NCI-H82 (cell line): ENCODE measurements at places on chromosomes 1 and 21.
A peak's percentile ranks its signal among the peaks of the same experiment; 100 is the strongest.

- DNase-seq, result no peak
These were observed 479.4 kb downstream of the KCNT2 start for GRCh38 chr1:196128835-196129234.

DNA sequence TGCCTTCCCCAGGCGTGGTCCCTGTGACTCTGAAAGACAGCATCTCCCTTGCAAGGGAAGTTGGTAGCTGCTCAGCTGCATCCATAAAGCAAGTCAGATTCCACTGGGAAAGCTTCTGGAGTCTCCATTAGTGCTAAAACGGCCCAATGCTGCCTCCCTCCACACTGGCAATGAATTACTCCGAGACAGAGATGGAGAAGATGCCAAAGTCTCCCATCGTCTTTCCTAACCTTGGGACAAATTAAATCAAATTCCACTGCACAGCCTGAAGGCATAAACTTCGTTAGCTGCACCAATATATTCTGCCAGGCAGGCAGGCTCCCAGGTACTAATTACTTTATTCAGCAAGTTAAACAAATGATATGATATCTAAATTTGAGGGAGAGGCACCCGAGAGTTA lies 106.3 kb upstream of the GJB5 start:
- DNase-seq, result no peak

GRCh38 chr1:222331765-222332164 lies 216.1 kb downstream of the HHIPL2 start:
- DNase-seq, result no peak

DNA sequence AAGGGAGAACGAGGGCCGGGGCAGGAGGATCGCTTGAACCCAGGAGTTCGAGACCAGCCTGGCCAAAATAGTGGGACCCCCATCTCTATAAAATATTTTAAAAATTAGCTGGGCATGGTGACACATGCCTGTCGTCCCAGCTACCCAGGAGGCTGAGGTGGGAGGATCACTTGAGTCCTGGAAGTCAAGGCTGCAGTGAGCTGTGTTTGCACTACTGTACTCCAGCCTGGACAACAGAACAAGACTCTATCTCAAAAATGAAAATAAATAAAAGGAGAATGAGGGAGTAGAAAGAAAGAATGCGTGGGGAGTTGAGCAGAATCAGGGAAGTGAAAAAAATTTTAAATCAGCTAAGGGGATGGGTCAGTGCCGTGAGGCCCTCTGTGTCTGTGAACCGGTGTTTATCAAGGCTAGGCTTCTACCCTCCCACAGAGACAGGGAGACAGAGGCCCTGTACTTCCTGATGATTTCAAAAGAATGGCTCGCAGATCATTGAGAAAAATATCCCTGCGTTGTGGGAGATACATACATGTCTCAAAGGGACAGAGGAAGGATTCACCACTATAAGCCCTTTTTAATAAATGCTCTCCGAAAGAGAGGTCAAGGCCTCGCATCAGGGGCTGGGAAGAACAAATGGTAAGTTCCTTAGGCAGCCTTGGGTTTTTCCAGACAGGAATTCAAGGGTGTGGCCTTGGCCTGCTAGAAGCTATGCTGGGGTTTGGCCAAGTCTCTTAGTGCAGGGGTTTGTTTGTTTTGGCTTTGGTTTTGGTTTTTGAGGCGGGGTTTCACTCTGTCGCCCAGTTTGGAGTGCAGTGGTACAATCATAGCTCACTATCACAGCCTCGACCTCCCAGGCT lies 20.7 kb downstream of the IL10RB start:
- no peak for DNase-seq

DNA sequence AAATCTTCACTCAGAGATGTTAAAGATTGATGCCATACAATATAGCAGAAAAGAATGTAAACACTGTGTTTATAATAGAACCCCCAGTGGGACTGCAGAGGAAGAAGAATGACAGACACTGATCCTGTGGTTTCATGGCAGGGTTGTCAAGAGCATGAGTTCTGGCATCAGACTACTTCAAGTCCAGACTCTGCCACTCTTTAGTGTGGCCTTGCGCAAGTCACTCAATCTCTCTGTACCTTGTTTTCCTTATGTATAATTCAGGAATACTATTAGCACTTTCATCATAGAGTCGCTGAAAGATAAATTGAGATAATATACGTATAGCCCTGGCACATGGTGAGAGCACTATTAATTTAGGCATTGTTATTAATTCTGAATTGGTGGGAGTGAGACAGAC lies 38.5 kb upstream of the BCL9 start:
- no peak for DNase-seq

GRCh38 chr1:113809670-113810602 lies 2.3 kb downstream of the RSBN1 start:
- DNase-seq, result no peak

DNA sequence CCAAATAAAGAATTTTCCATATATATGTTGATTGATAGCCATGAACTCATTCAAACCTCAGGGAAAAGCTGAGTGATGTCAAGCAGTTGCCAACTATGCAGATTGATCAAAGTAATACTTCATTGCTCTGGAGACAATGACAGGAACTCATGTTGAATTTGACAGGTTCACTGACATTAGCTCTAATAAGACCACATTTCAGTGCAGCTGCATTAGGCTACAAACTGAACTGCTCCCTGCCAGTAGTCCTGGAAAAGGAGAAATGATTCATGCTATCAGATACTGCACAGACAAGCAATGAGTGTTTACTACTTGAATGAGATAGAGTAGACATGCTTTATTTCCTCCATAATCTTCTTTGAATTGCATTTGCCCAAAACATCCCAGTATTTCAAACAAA lies 948.4 kb downstream of the MRPL39 start:
- no peak for DNase-seq

GRCh38 chr1:44546403-44547053 lies 127.8 kb downstream of the TMEM53 start:
- peak; percentile 22 for DNase-seq

DNA sequence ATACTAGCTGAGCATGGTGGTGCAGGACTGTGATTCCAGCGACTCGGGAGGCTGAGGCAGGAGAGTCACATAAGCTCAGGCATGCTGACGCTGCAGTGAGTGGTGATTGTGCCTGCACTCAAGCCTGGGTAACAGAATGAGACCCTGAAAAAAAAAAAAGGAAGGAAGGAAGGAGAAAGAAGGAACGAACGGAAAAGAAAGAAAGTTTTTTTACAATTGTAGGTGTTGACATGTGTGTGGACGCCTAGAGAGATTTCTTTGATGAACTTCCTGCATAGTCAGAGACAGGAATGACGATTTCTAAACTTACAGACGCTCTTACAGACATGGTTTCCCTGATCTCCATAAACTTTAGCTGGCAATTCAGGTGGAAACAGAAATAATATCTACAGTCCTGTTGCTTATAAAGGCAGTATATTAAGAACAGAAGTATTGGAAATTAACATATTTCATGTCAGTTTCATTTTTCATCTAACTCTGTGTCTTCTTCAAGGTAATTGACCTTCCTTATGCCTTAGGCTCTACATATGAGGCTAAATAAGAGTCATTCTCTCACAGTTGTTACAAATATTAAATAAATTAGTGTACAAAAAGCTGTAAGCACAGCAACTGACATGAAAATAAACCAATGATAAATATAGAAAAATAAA lies 4.1 kb downstream of the SAMSN1 start:
- no peak for DNase-seq

- DNase-seq, result no peak
These were observed 35.1 kb upstream of the ADORA3 start for GRCh38 chr1:111538343-111539025.

- DNase-seq, result peak; percentile 66
These were observed 84.1 kb upstream of the SELENON start for GRCh38 chr1:25715888-25716287.

- no peak for DNase-seq
These were observed 5.8 kb downstream of the CSRP1 start for GRCh38 chr1:201501144-201501543.

GRCh38 chr1:182061594-182061993 lies at the start of gene ZNF648:
Gene ZNF648 (minus strand): TSS chr1:182061712. CDS start chr1:182058010, 3,702 bp downstream.
- DNase-seq, result peak; percentile 17

DNA sequence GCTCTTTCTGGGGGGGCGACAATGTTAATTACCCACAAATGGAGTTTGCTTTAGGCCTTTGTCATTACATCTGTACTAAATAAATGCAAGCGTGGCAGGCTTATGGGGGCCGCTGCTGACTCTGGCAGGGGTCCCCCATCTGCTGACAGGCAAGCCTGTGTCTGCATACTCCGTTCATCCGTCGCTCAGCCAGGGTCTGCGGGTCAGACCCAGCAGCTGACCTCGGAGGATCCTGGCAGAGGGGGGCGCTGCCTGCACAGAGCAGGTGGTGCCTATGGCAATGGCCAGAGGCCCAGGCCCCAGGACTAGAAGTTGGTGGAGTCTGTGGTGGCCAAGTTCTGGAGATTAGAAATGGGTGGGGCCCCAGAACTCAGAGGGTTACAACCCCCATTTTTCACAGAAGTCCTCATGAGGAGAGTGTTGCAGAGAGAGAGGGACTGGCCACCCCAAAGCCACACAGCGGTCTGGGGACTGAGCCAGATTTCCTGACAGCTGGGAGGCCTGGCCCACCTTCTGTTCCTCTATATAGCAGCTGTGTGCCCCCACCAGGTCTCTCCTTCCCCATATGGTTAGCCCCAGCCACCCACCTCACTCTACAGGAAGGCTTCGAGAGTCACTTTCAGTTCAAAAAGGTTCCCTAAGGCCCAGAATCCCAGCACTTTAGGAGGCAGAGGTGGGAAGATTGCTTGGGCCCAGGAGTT lies 31.0 kb downstream of the TTC39A start:
- DNase-seq, result peak; percentile 40

GRCh38 chr1:207897188-207897587 lies 13.7 kb downstream of the CD34 start:
- DNase-seq, result peak; percentile 29

DNA sequence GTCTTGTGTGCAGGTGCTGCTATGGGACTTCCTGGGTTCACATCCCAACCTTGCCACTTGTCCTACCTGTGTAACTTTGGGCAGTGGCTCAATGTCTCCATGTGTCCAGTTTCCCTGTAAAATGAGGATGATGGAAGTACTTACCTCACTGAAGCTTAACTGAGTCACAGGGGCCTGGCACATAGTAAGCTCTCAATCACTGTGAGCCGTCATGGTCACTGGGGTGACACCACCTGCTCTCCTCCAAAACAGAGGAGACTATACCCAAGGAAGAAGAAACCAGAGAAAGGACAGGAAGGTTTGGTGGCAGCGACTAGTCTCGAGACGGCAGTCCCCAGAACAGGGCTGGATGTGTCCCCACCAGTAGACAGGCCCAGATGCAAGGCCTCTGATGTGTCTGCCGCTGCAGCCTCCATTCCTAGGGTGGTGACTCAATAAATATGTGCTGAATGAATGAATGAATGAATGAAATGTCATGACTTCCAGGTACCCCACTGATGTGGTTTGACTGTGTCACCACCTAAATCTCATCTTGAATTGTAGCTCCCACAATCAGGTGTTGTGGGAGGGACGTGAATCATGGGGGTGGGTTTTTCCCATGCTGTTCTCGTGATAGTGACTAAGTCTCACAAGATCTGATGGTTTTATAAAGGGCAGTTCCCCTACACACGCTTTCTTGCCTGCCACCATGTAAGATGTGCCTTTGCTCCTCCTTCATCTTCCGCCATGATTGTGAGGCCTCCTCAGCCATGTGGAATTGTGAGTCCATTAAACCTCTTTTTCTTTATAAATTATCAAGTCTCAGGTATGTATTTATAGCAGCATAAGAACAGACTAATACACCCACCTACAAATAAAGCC lies 13.0 kb upstream of the LRP8 start:
- no peak for DNase-seq

GRCh38 chr1:101382135-101382534 lies 145.3 kb downstream of the S1PR1 start:
- DNase-seq, result no peak

DNA sequence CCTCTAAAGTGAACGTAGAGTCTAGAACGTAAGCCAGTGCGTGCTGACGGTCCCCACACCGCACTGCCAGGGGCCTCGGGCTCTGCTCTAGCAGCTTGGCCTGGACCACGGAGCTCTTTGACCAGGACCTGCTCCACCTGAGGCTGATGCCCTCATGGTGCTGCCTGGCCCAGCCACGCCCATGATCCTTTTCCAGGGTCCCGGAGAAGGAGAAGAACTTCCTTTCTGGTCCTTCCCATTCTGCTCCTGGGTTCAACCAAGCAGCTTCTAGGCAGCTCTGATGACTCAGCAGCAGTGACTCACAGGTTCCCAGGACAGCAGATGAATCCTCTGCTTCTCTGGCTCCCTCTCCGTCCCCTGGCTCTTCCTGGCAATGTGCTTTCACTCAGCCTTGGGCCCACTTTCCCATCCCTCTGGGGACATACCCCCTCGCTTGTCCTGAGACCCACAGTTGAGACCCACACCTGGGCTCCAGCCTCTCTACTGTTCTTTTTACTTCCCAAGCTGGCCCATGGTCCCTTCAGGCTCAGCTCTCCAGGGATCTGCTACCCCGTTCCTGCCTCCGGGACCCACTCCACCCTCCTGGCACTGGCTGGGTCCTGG lies 246.3 kb upstream of the RAB4A start:
- DNase-seq, result no peak

GRCh38 chr1:116266864-116267212 lies 106.2 kb upstream of the ATP1A1 start:
- DNase-seq, result peak; percentile 46

DNA sequence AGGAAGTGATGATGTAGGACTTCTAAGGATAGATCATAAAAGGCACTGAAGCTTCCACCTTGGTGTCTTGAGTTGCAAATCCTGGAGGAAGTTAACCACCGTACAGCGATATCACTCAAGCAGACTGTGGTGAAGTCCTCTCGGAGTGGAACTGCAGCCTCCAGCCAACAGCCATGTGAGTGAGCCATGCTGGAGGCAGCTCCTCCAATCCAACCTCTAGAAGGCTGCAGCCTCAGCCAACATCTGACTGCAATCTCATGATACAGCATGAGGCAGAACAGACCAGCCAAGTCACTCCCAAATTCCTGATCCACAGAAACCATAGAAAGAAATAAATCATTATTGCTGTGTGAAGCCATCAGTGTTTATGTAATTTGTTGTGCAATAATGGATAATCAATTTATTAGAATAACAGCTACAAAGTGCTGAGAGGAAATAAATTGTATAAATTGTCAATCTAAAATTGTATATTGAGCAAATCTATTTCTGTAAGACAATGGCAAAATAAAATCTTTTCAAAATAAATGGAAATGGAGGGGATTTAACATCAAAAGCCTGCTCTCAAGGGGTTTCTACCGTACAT lies 65.0 kb downstream of the PRSS38 start:
- DNase-seq, result no peak

DNA sequence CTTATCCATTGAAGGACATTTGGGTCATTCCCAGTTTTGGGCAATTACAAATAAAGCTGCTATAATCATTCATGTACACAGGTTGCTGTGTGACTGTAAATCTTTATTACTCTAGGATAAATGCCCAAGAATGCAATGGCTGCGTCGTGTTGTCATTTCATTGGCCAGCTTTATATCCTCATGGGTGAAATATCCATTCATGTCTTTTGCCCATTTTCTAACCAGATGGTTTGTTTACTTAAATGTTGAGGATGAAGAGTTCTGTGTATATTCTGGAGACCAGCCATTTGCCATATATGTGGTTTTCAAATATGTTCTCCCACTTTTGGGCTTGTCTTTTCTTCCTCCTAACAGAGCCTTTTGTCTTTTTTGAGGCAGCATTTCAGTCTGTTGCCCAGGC lies 25.3 kb downstream of the TRIM11 start:
- DNase-seq, result no peak
